ENCODE measurements at places on chromosomes 6 and 20. TPM values are rescaled to one million over a fixed set of nuclear protein-coding genes. Genes with fewer than 3 reads are reported as not detected.

Gene RUNX2
- total RNA-seq = not detected

Gene FOXO3
- total RNA-seq = 10.2 TPM

Gene GJE1
- total RNA-seq = not detected

Gene HTR1E
- not detected for total RNA-seq

Gene FAM217A
- not detected for total RNA-seq

Gene KIF6
- total RNA-seq = under 0.01 TPM

Gene BPIFB4
- not detected for total RNA-seq

Gene CCDC170
- not detected for total RNA-seq

Gene C6orf141
- total RNA-seq = 61.3 TPM

Gene LAMA2
- 0.20 TPM for total RNA-seq

Gene TRERF1
- total RNA-seq = not detected

Gene MYB
- total RNA-seq = not detected

Gene HUS1B
- 0.79 TPM for total RNA-seq

GRCh38 chr6:161847628-161848027 is 573.8 kb upstream of the AGPAT4 start:
- DNase-seq = no peak

- no peak for DNase-seq
These were observed 47.4 kb downstream of the TRDN start for GRCh38 chr6:123589317-123589716.

GRCh38 chr6:87904011-87904410 is 143.6 kb upstream of the SPACA1 start:
- no peak for DNase-seq

- no peak for DNase-seq
These were observed 529.2 kb upstream of the JARID2 start for GRCh38 chr6:14716499-14717146.

GRCh38 chr20:46154305-46154704 is 36.2 kb downstream of the CD40 start:
- DNase-seq = no peak

DNA sequence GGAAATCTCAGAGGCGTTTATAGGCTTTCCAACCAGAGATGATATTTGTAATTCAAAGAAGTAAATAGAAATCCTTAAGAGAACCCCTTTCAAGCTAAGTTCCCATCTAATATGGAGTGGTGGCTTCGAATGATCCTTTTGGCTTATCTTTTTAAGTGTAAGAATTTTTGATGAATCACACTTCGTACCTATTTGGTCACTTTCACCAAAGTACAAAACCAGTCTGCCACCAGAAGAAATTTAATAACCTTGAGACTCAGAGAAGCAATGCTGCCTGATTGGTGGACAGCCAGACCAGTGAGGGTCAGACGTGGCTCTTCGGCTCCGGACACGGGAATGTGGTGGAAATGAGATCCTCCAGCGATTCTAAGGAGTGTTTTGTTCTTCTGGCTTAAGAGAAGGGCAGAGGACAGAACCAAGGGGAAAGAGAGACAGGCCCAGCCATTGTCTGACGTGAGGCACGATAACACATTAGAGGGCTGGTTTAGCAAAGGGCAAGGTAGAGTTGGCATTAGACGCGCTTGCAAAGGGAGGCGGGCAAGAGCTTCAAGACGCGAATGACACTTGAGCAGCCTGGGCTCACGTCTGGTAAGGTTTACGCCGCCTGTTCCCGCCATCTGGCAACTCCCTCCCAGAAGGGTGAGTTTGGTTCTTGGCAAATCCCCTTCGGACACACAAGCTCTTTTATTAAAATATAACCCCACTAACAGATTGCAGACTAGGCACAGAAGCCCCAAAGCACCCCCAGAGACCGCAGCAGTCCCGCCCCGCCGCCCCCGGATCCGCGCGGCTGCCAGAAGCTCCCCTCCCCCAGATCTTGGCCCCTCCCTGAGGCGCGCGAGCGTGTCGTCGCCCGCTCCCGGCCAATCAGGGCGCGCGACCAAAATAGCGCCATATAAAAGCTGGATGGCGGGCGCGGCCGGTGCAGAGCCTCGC is 50.0 kb upstream of the EZR start:
- no peak for DNase-seq

DNA sequence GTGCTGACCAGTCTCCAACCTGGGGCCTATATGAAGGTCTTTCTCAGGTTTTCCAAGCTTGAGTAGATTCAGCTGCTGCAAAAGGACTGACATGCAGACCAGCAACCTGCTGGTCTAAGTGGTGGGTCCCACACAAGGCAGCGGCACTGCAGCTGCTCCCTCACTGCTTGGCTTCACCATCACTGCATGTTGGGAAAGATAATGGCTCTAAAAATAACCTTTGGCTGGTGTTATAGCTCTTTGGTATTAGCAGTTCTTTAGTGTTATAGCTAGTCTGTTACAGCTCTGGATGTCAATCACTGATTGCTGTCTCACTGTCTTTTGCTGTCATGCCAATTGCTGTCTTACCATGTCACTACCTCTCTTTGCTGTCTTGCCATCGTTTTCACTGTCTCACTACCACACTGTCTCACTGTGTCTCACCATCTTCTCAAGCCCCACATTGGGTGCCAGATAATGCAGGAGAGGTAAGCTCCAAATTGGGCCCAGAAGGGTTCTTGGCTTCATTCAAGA is 726.4 kb downstream of the TENT5A start:
- DNase-seq = no peak

DNA sequence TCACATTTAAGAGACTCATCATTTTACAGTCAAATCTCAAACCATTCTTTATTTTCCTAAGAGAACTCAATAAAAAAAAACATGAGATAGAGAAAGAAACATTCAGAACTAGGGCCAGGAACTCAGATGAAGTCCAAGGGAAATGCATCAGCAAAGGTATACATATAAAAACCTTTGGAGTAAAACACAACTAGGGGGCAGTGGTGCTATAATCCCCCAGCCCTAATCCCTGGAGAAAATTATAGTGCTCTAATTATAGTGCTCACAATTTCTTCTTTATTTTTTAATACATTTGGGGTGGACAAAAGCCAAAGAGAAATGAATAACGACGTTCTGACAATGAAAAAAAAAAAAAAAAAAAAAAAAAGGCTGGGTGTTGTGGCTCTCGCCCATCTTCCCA is 100.6 kb upstream of the EMILIN3 start:
- no peak for DNase-seq

- DNase-seq = peak; percentile 52
These were observed 903 bp downstream of the CNKSR3 start for GRCh38 chr6:154509421-154510143.

GRCh38 chr20:25226433-25227316 is 21.2 kb upstream of the PYGB start:
- peak; percentile 81 for DNase-seq

- DNase-seq = no peak
These were observed 122.7 kb downstream of the MMS22L start for GRCh38 chr6:97160280-97160679.

- no peak for DNase-seq
These were observed 106.1 kb upstream of the AKIRIN2 start for GRCh38 chr6:87808005-87808757.

- DNase-seq = no peak
These were observed 4.2 kb downstream of the TCF19 start for GRCh38 chr6:31162463-31163165.

- DNase-seq = no peak
These were observed 34.5 kb upstream of the DUSP22 start for GRCh38 chr6:257774-258173.

- DNase-seq = no peak
These were observed 450.0 kb downstream of the FRK start for GRCh38 chr6:115610696-115611095.

DNA sequence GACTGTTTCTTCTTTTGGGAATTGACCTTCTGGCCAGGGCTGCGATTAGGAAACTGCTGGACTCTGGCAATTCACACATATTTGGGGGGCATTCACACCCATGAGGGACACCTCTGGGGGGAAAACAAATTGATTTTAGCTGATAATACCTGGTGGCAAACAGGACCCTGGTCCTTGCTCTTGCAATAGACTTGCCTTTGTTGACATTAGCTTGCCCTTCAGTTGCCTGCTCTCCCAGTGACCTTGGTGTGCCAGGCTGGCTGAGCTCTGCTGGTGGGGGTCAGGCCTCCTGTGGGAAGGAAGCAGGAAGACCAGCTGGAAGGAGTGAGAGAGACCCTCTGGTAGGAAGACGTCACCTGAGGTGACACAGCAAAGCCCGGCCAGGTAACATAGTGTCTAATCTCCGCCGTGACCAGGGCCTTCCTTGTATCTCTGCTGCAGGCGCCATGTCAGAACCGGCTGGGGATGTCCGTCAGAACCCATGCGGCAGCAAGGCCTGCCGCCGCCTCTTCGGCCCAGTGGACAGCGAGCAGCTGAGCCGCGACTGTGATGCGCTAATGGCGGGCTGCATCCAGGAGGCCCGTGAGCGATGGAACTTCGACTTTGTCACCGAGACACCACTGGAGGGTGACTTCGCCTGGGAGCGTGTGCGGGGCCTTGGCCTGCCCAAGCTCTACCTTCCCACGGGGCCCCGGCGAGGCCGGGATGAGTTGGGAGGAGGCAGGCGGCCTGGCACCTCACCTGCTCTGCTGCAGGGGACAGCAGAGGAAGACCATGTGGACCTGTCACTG is 5.3 kb downstream of the CDKN1A start:
- no peak for DNase-seq

- no peak for DNase-seq
These were observed 33.6 kb upstream of the BCAS1 start for GRCh38 chr20:54103762-54104600.

GRCh38 chr20:6708010-6708409 is 59.5 kb upstream of the BMP2 start:
- peak; percentile 97 for DNase-seq

All from lung microvascular endothelial cell (primary cell).